Uterine smooth muscle cell (primary cell): ENCODE measurements at places on chromosomes 6 and 20. TPM values are rescaled to one million over a fixed set of nuclear protein-coding genes. Genes with fewer than 3 reads are reported as not detected.

The ZNF334 gene
- 4.8 and 6.9 TPM in 2 replicates for total RNA-seq

The CPXM1 gene
- total RNA-seq, result 3.5 and 4.8 TPM in 2 replicates

The SSTR4 gene
- not detected in 2 replicates for total RNA-seq

The THBS2 gene
- 425 and 803 TPM in 2 replicates for total RNA-seq
